Thyroid gland (tissue), 4 donors: ENCODE measurements at places on chromosomes 11 and 22. TPM values are rescaled to one million over a fixed set of nuclear protein-coding genes. Genes with fewer than 3 reads are reported as not detected.

Gene MS4A3
- not detected for total RNA-seq

Gene ARFIP2
- 86.7 TPM for total RNA-seq

Gene CATSPERZ
- total RNA-seq = not detected

Gene CCDC188
- not detected for total RNA-seq

Gene SLC22A6
- not detected for total RNA-seq

Gene SEC14L6
- total RNA-seq = 0.11 TPM

Gene PAMR1
- 1.2 TPM for total RNA-seq

Gene CCDC15
- 1.2 TPM for total RNA-seq

Gene TMEM80
- 66.6 TPM for total RNA-seq

Gene NPAS4
- total RNA-seq = not detected

Gene ZNF280A
- total RNA-seq = not detected

Gene OR4X2
- total RNA-seq = not detected

Gene PARVA
- 31.4 TPM for total RNA-seq

Gene C11orf16
- not detected for total RNA-seq

Gene CALCA
- total RNA-seq = not detected

Gene HSPB2
- total RNA-seq = not detected

Gene DNAJB7
- 0.54 TPM for total RNA-seq

Gene CCDC73
- total RNA-seq = 0.27 TPM

Gene ARHGAP42
- total RNA-seq = 28.4 TPM

Gene TSSK2
- total RNA-seq = 0.59 TPM

Gene IRAG1
- total RNA-seq = 6.2 TPM

Gene C11orf97
- total RNA-seq = not detected

Gene MIOX
- total RNA-seq = 5.7 TPM

Gene DDX25
- 1.6 TPM for total RNA-seq

Gene DNHD1
- 12.9 TPM for total RNA-seq

Gene E2F8
- total RNA-seq = not detected

Gene CPT1A
- 29.9 TPM for total RNA-seq

Gene CEP126
- total RNA-seq = 10.6 TPM

Gene TEX12
- total RNA-seq = not detected

Gene OR5A1
- 0.05 TPM for total RNA-seq

Gene FAM168A
- total RNA-seq = 51.0 TPM

Gene MS4A12
- total RNA-seq = not detected

Gene OR2AG1
- not detected for total RNA-seq

Gene APBB1
- 45.9 TPM for total RNA-seq

Gene SCGB1C1
- total RNA-seq = not detected

Gene OR6T1
- not detected for total RNA-seq

Gene THYN1
- 76.8 TPM for total RNA-seq

Gene KRTAP5-9
- not detected for total RNA-seq

Gene OSM
- total RNA-seq = 0.40 TPM

Gene CD3E
- 3.5 TPM for total RNA-seq

Gene CADM1
- total RNA-seq = 89.9 TPM

Gene SCO2
- 5.5 TPM for total RNA-seq

Gene MIAT
- total RNA-seq = 0.67 TPM

Gene SLC43A3
- total RNA-seq = 124 TPM

Gene DENND6B
- 12.5 TPM for total RNA-seq

Gene TBC1D10A
- 28.4 TPM for total RNA-seq

Gene MUC6
- not detected for total RNA-seq

Gene TESMIN
- total RNA-seq = 7.4 TPM

Gene GGTLC2
- total RNA-seq = not detected

Gene BDNF
- total RNA-seq = 1.3 TPM

Gene MPEG1
- total RNA-seq = 16.3 TPM

Gene FOLR3
- total RNA-seq = not detected

Gene C22orf42
- total RNA-seq = not detected

Gene ACTN3
- total RNA-seq = not detected

Gene PRPF19
- 89.6 TPM for total RNA-seq

Gene HBG1
- total RNA-seq = not detected

Gene TECTA
- 2.6 TPM for total RNA-seq

Gene UBQLN3
- 2.0 TPM for total RNA-seq
